DMS79 treated with DMSO at 0.1 percent for 48 hours (cell line): ENCODE measurements at places on chromosomes 5 and 9.
A peak's percentile ranks its signal among the peaks of the same experiment; 100 is the strongest.

DNA sequence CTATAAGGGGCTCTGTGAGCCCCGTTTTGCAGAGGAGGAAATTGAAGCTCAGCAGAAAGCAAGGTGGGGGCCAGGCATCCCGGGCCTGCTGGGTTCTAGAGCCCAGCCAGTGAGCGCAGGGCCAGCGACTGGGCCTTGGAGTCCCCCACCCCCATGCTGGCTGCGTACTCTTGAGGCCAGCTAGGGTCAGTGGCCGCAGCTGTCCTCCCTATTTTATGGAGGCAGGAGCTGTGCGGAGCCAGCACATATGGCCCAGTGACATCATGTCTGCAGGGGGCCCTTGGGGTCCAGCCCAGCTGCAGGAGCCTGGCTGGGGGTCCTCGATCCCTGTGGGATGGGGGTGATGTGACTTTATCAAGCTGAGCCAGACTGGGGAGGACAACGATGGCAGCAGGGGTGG lies 71.3 kb downstream of the HMCN2 start:
- DNase-seq: no peak

- peak; percentile 72 for DNase-seq
Measured at GRCh38 chr9:134992755-134993124, 75.0 kb upstream of the FCN1 start.

- DNase-seq: no peak
Measured at GRCh38 chr5:174151599-174152181, 106.2 kb downstream of the NSG2 start.

DNA sequence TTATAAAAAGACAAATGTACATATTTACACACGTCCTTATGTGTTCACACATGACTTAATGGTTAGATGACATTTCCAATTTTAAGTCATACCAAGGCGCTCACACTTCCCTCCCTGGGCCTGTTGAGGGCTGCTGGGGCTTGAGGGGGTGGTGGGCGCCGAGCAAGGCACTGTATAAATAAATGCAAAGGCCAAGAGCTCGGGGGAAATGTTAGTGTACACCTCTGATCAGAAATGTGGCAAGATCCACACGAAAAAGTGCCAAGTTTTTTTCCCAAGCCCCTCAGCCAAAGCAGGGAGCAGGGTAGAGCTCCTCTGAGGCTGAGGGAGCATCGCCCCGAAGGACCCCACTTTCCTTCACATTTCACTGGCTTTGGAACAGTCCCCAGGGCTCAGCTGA lies 7.5 kb downstream of the IRF1 start:
- DNase-seq: no peak
